Memory B cell (primary cell): ENCODE measurements at places on chromosomes 3 and 15.

GRCh38 chr3:161108840-161109239, 3.7 kb upstream of the B3GALNT1 start:
- no peak for DNase-seq

- no peak for DNase-seq
These were observed 72.2 kb downstream of the RPLP1 start for GRCh38 chr15:69524814-69525213.

- DNase-seq = no peak
These were observed 1.4 kb downstream of the ANKRD28 start for GRCh38 chr3:15796331-15796730.

DNA sequence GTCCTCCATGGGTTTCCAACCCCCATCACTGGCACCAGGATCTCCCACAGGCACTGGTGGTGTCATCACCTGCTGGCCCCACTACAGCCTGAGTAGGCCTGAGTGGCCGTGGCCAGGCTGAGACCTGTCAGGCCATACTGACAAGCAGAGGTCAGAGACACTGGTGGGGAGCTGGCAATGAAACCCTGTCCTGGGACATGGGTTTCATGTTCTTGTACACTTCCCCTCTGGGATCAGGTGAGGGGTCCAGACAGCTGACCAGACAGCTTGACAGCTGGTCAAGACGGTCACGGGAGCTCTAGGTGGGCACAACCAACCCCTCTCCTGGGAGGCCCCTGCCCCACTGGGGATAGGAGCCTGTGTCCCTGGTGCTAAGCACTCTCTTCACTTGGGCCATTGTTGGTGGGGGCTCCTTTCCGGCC, 13.1 kb downstream of the ZBTB47 start:
- no peak for DNase-seq

GRCh38 chr15:94239474-94239873, 8.1 kb downstream of the MCTP2 start:
- no peak for DNase-seq

DNA sequence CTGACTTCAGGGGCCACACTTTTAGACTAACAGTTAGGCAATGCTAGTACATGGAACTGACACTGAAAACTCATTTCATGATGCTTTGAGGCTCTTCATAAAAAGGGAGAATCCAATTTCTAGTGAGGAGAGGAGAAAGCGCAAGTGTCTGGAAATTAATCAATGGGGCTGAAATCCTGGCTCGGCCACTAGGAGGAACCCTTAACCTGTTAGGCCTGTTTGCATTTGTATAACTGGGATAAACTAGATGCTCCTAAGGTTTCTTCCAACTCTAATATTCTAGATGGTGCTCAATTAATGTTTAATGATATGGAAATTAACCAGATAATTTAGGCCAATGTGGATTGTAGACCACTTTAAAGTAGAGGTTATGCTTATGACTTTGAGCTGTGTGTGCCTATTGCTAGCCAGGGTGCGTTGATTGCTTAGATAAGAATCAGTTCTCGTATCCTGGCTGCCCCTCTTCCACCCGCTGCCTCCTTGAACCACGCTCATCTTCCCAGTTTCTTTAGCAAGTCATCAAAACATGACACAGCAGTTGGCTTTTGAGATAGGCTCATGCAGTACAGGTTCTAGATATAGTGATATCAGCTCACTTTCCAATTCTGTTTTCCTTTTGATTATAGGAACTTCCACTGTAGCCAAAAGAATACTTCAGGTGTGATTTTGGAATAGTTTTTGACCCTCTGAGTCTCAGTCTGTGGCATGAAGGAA, 16.8 kb upstream of the CRBN start:
- DNase-seq = no peak

DNA sequence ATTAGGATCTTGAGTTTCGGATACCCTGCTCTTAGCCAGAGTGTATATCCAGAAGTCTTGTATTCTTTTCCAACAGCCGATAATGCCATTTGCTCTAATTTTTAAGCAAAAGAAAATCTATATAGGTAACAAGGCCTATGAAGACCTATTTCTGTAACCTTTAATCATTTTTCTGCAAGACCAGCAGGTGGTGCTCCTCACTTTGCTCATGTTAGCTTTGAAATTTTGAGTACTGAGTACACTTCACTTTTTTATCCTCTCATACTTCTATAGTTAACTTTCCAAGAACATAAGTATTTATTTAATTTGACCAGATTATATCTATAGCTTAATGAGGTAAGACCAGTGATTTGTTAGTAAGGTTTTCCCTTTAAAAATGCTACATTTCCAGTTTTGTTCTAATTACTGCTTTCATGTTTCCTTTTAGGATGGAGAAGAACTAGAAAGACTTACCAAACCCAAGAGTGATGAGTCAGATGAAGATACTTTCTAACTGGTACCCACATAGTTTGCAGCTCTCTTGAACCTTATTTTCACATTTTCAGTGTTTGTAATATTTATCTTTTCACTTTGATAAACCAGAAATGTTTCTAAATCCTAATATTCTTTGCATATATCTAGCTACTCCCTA, 20.5 kb downstream of the SLC35A5 start:
- DNase-seq = no peak

DNA sequence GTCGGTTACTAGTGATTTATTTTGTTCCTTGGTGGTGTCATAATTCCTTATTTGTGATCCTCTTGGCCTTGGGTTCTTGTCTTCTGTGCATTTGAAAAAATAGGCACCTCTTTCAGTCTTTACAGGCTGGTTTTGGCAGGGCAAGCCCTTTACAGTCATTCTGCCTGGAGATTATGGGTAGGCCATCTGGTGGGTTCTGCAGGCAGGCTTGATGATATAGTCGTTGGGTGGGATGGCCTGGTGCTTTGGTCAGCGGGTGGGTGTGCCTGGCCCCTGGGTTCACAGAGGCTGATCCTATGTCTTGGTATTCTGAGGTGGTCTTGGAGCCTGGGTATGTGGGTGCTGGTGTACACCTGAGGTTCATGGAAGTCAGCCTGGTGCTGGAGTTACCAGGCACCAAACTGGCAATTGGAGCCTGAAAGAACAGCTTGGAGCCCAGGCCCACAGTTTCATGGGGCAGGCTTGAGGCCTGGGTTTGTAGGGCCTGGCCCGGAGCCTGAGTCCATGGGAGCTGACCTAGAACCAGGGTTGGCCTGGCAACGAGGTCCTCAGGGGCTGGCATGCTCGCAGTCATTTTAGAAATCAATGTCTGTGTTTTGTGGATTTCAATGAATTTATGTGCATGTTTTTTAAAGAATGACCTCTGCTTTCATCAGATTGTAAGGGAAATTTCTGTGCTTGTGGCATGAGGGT, 63.3 kb downstream of the DOCK3 start:
- DNase-seq = no peak

- no peak for DNase-seq
These were observed 12.0 kb upstream of the SEMA4B start for GRCh38 chr15:90188914-90189748.

DNA sequence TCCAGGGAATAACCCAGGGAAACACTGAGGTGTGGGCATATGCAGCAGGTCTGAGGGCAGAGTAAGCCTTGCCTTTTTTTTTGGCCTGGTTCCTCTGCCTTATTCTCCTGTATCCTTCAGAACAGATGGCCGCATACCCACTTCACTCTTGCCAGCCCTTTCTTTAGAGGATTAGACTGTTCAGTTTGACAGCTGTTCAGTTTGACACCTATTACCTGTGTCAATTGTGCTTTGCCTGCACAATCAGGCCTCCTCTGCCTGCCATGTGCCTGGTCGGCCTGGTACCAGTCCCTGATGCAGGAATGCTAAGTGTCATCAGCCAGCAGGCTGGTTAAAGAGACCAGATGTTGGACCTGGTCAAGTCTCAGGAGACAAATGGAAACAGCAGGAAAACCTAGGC, 22.3 kb downstream of the TM6SF1 start:
- DNase-seq = no peak

GRCh38 chr15:74802290-74802689, 10.3 kb upstream of the LMAN1L start:
- DNase-seq = no peak

- DNase-seq = no peak
These were observed 115.2 kb upstream of the TMCO5A start for GRCh38 chr15:37819191-37819590.

- DNase-seq = no peak
These were observed 84.7 kb downstream of the EOMES start for GRCh38 chr3:27637346-27637995.

DNA sequence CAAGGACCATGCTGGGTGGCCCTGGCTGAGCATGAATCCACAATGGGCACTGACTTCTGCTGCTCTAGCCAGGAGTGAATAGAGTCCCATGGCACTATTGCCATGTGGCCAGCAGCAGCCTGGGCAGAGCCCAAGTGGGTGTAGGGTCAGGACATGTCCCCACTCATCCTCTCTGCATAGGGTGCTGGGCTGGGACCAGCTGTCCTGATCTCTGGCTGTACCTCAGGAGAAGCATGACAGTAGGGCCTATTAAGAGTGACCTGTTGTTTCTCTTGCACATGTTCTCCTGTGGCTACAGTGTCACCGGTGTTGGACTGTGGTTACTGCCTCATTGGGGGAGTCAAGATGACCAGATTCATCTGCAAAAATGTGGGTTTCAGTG, 46.9 kb downstream of the DLEC1 start:
- DNase-seq = no peak

GRCh38 chr3:179148616-179149405, 654 bp downstream of the PIK3CA start:
- peak; percentile 41 for DNase-seq

GRCh38 chr3:183545708-183546107, 9.8 kb downstream of the KLHL6 start:
- DNase-seq = no peak

GRCh38 chr3:149529099-149529498, 54.6 kb downstream of the TM4SF4 start:
- no peak for DNase-seq

GRCh38 chr3:45628746-45629145, 34.2 kb downstream of the LIMD1 start:
- DNase-seq = no peak

DNA sequence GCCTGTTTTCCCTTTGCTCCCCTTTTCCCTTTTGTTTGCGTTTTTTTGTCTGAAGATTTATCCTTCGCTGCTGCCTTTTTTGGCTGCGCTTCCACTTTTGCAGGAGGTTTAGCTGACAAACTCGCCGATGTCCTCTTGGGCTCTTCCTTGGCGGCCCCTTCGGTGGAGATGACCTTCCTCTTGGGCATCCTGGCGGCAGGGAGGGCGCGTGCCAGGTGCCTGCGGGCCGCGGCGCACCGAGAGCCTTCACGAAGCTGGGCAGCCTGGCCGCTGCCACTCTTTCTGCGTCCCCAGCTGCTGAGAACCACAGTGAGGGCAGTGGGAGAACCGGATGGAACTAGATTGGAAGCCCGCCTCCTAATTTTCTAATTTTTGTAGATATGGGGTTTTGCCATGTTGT, 197.1 kb upstream of the C2CD4B start:
- no peak for DNase-seq

GRCh38 chr15:85592148-85592547, 202.6 kb downstream of the KLHL25 start:
- DNase-seq = no peak

DNA sequence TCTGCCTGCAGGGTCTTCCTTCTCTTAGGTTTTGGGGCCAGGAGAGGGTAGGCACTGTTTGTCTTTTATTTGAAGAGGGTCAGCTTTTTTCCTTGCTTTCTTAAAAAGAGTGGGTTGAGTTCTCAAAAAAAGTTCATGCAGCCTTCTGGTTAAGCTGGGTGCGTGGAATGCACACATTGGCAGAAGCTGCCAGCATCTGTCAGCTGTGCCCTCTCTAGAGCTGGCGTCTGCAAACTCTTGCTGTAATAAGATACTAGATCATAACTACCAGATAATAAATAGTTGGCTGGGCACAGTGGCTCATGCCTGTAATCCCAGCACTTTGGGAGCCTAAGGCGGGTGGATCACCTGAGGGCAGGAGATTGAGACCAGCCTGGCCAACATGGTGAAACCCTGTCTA, 373.4 kb downstream of the OCA2 start:
- DNase-seq = no peak

DNA sequence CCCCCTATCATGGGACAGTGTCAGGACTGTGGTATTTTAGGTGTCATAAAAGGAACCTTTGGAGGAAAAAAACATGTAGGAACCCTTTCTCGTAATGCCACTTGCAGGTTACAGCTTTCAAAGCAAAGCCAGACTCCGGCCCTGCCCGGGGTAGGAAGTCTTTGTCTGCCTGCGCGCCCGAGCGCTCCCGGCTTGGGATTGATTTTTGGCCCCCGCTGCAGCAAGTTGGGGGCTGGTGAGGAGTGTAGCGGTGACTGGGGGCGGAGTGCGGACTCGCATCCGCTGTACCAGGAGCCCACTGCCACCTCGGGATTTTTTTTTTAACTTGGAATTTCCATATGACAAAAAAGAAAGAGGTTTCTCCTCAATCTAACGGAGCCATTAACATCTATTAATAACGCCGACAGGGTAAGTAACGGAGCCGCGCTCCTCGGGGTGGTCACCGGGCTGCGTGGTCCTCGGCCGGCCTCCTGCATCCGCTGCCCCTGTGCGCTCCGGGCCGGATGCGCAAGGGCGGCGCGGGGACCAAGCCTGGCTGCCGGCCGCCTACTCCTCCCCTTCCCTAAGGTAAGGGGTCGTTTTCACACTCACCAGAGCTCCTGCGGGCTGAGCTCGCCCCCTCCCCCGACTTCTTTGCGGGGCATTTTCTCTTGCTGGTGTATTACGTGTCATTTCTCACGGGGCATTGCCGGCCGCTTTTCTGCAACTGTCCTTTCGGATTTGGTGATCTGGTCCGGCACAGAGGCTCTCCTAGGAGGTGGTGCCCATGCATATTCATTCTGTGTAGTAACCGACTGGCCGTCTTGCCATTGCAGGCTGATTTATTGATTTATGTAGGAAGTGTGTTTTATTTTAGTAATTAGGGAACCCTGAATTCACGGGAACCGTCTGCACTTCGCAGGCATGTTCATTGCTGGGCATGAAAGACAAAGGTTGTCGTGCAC, 219.8 kb upstream of the TOPAZ1 start:
- no peak for DNase-seq

DNA sequence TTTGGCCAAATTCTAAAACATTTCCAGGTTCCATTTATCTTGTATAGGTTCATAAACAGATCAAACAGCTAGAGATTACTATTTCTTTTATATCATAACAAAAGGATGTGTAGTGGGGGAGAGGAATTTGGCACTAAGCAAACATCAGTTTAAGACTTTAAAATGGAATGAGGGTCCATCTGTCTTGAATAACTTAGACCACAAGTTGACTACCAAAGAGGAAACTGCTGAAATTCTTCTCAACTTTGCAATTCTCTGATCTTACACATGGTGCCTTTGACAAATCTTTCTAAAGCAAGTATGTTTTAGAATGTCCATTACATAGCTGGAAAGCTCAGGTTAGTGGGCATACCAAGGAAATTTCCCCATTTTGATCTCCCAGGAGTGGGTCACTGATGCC, 140.5 kb upstream of the ADAMTS9 start:
- DNase-seq = no peak

- no peak for DNase-seq
These were observed 352.5 kb downstream of the DIPK2A start for GRCh38 chr3:144324076-144324475.

- no peak for DNase-seq
These were observed 34.3 kb downstream of the U2SURP start for GRCh38 chr3:143035466-143036211.
